Common myeloid progenitor, CD34-positive (primary cell): ENCODE measurements at places on chromosomes 5 and 9.

DNA sequence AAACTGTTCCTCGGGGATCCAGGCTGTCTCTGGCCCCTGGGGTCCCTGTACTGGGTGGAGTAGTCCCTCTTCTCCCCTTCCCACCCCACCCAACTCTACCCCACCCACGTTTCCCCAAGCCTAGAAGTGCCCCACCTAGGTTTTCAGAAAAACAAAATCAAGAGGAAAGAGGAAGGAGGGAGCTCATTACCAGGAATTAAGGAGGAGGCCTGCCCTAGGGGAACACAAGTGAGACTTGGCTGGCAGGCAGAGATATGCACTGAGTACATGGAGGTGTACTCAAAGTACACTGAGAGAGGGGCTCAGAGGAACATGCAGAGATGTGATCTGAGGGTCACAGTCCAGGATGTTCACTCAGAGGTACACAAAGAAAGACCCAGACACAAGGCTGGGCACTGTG is 10.2 kb downstream of the AQP3 start:
- DNase-seq = no peak

GRCh38 chr5:138910546-138911185 is 35.5 kb upstream of the LRRTM2 start:
- no peak for DNase-seq

DNA sequence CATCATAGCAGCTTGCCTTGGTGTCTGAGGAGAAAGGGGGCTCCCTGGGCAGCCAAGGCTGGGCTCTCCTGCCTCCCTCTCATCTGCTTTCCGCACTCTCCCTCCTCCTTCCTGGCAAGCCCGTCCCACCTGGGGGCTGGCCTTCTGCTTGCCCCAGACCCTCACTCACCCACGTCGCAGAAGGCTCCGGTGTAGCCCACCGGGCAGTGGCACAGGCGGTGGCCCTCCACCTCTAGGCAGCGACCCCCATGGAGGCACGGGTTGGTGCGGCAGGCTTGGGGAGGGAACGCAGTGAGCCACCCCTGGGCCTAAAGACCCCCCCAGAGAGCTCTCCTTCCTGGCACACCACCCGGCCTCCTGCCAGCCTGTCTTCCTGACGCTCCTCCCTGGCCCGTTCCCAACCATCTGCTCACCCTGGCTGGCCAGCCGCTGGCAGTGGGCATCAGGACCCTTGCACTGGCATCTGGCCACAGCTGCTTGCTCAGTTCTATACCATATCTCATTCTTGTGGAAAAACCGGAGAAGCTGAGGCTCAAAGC is 4.2 kb upstream of the PFN3 start:
- no peak for DNase-seq

DNA sequence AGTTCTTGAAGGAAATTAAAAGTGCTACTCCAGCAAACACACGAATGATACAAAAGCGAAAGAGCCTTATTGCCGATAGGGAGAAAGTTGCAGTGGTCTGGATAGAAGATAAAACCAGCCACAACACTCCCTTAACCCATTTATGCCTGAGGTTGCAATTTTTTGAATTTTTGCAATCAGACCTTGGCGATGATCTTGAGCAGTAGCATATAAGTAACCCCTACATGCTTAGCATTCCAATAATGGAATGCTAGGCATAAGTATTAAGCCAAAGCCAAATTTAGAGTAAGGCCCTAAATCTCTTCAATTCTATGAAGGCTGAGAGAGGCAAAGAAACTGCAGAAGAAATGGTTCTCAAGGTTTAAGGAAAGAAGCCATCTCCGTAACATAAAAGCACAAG is 153.5 kb downstream of the SLC28A3 start:
- DNase-seq = no peak

DNA sequence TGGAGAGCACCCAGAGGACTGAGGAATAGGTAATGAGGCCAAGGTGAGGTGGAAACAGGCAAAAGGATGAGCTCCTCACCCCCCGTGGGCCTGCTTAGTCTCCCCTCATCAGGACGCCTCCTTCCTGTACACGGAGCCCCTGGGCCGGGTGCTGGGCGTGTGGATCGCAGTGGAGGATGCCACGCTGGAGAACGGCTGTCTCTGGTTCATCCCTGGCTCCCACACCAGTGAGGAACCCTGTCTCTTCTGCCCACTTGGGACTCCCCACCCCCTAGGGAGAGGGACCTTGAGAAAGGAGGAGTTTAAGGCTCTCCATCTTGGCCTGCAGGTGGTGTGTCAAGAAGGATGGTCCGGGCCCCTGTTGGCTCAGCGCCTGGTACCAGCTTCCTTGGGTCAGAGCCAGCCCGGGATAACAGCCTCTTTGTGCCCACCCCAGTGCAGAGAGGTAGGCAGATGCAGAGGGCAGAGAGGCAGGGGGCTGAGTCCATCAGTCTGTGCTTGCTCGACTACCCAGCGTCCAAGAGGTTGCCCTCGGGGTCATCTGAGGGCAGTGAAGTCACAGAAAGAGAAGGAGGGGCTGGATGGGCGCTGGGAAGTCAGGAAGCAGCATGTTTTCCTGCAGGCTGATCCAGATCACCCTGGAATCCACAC is 7.0 kb downstream of the DOLK start:
- DNase-seq = no peak

GRCh38 chr5:80468131-80468530 is 19.8 kb upstream of the FAM151B start:
- DNase-seq = no peak

- no peak for DNase-seq
Observed at GRCh38 chr5:1515921-1516571, 7.7 kb downstream of the LPCAT1 start.

DNA sequence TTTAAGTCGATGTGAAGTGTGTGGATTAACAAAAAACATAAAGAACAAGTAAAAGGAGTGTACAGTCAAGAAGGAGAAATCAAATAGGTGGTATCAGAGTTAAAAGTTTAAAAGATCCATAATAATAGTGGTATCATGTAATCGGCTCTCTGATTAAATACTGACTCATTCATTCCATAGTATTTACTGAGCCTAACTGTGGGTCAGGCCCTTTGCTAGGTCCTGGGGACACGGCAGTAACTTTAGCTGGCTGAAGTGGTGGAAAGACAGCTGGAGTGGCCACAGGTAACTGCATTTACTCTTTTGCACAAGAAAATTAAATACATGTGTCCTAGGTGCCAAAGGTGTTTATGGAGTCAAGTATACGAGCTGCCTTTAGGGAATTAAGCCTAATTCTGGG is 124.0 kb downstream of the GNAQ start:
- DNase-seq = no peak
